ENCODE measurements at places on chromosomes 4 and X.

GRCh38 chr4:176443117-176443516, 123.4 kb downstream of the SPCS3 start:
- DNase-seq = no peak

- DNase-seq = no peak
Measured at GRCh38 chr4:11624370-11624769, 195.7 kb upstream of the HS3ST1 start.

- no peak for DNase-seq
Measured at GRCh38 chr4:7634661-7635251, 200.0 kb upstream of the PSAPL1 start.

DNA sequence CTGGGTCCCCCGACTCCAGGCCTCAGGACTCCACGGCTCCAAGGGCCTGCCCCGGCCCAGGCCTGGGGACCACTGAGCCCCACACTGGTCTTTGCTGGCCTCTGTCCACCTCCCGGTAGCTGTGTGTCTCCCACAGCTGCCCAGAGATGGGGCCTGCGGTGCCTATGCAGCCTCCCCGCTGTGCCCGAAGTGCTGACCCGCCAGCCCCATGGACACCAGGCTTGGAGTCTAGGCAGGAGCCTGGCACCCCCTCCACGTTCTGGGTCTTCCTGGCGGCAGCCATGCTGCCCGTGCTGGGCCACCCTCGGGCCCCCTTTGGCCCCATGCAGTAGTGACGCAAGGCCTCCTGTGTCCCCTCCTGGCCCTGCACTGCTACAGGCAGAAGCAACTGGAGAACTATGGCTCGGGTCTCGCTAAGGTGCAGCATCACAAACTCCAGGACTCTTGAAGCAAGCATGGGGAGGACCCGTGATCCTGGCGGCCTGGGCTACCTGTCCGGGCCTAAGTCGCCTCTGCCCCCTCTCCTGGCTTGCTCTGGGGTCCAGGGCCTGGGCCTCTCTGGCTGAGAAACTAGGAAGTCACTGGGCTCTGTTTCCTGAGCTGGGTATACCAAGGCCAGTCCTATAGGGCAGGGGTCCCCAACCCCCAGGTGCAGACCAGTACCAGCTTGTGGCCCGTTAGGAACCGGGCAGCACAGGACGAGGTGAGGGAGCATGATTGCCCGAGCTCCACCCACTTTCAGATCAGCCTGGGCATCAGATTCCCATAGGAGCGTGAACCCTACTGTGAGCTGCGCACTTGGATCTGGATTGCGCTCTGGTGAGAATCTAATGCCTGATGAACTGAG, 917 bp downstream of the MYL5 start:
- no peak for DNase-seq

GRCh38 chrX:27391623-27392022, 71.5 kb downstream of the PPP4R3C start:
- no peak for DNase-seq

- DNase-seq = no peak
Measured at GRCh38 chr4:176814770-176815169, 22.0 kb upstream of the VEGFC start.

DNA sequence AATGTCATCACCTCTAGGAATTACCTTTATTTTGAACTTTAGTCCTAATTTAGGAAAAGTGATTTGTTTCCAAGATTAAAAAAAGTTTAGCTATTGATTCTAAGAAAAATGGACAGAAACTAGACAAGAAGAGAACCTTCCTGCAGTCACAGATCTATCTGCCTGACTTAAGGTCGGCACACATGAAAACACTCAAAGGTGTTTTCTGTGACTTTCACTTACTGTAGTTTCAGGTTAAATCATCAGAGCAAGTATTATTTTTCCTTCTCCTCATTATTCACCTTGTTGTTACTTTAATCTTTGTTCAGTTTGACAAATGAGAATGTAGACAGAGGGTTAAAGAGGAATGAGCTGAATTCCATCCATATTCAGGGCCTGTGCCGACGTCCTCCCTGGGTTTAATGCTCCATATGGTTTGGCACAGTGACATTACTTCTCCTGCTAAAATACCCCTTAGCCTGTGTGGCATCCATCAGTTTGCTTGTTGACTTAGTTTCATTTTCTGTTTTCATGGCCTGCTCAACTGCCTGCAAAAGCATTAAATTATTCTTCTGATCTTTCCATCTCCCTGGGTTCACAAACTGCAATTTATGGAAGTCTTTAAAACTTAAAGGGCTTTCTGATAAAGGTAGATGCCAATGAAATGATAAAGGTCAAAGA, 352.7 kb downstream of the NKX6-1 start:
- DNase-seq = no peak
